ENCODE measurements at places on chromosomes 7 and 10. TPM values are rescaled to one million over a fixed set of nuclear protein-coding genes. Genes with fewer than 3 reads are reported as not detected.

Gene UBN2
- 7.2 TPM for total RNA-seq

Gene ADCYAP1R1
- total RNA-seq = not detected

Gene SPDYE5
- total RNA-seq = not detected

Gene BAMBI
- 24.3 TPM for total RNA-seq

Gene IDI2
- not detected for total RNA-seq

Gene MBLAC1
- 1.0 TPM for total RNA-seq

Measured in nasal cavity respiratory epithelium epithelial cell of viscerocranial mucosa (primary cell).